AG09319 (cell line): ENCODE measurements at places on chromosomes 7 and 10.
A peak's percentile ranks its signal among the peaks of the same experiment; 100 is the strongest.

GRCh38 chr7:57308631-57309408, 141.2 kb upstream of the ZNF716 start:
- DNase-seq: no peak

DNA sequence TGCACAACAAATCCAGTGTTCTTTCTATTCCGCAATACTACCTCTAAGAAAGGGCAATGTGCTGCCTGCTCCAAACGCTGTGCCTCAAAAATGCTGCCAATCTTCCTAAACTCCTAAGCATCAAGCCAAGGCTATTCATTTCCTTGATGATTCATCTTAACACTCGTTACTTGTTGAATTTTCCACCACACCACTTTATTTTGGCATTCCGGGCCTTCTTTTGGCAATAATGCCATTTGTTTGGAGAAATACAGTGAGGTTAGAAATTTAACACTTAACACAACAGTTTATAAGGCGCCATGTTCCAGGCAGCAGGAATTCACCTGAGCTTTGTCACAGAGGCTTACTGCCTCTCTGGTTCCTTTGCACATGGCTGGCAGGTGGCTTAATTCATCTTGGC, 82.6 kb upstream of the ABCB5 start:
- no peak for DNase-seq

DNA sequence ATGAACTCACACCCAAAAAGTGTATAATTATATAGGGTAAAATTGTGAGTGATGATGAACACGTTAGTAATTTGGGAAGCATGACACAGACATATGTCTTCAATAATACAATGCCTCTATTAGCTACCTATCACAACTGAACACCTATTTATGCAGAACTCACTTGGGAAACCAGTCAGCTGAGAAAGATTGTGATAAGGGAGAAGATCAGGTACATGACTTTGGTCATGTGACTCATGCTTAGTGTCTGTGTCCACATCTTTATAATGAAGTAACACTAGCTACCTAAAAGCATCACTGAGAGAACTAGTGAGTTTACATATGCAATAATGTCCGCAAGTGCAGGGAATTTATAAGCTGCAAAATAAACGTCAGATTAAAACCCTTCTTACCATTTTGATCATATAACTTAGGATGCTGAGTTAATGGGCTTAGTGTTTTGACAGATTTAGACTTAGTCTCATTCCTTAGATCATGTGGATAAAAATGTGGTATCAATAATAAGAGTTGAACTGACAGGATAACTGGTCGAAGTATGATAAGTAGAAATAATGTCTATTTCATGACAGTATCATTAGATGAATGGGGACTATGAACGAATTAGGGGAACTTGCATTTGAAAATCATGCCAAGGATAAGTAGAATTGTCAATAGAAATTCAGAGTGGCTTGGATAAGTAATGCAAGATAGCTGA, 11.6 kb downstream of the VWDE start:
- no peak for DNase-seq

DNA sequence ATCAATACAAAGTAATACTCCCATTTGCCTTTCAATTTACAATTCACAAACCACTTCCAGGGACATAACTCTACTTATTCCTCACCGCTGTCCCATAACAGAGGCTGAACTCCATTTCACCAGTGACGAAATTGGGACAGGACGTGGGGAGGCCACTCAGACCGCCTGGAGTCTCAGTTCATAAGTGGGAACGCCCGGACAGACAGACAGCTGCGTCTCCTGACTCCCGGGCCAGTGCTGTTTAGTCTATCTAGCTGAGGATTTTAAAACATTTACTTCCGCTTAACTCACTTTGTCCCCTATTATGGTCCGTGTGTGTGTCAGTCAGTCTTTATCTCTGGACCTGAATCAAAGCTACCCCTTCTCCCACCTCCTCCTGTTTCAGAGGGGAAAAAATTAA, 67.4 kb upstream of the ZNF438 start:
- DNase-seq: no peak

GRCh38 chr10:122186816-122187810, 84.0 kb upstream of the BTBD16 start:
- no peak for DNase-seq

GRCh38 chr10:77647543-77648293, 10.1 kb upstream of the KCNMA1 start:
- no peak for DNase-seq

GRCh38 chr7:45421806-45422205, 152.4 kb upstream of the ADCY1 start:
- DNase-seq: peak; percentile 64

GRCh38 chr7:140322759-140323158, 75.6 kb downstream of the SLC37A3 start:
- DNase-seq: no peak

GRCh38 chr7:8783229-8783628, 349.8 kb downstream of the NXPH1 start:
- DNase-seq: no peak

DNA sequence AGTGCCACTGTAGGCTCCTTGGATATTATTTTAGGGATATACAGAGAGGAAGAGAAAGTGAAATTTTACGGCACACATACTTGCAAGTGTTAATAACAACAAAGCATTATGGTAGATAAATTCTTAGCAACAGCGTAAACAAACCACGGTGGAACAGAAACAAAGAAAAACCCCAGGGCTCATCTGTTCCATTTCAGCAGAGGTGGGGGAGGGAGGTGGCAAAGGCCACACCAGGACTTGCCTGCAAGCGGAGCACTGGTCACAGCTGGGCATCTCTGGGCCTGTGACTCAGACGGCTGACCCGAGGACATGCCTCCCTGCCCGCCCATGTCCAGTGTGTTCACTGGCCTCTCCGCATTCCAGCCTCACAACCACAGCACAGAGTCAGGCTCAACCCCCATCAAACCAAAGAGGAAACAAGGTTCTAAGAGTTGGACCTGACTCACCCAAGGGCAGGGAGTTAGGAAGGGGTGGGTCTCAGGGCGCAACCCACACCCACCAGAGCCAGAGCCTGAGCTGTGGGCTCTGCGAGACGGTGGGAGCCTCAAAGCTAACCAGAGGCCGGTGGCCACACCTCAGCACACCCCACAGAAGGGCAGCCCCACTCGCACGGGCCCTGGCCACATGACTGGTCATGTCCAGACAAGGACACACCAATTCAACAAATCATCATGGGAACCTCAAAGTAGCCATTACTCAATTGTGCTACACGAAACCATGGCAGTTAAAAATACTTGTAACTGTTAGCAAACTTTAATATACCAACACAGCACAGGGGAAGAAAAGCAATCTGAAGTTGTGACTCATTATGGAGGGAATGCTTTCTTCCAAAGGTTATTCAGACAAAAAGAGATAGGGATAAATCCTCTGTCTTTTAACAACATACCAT, 10.7 kb downstream of the ESYT2 start:
- peak; percentile 89 for DNase-seq

- DNase-seq: no peak
Measured at GRCh38 chr10:92829042-92829785, 19.1 kb upstream of the EXOC6 start.

- DNase-seq: no peak
Measured at GRCh38 chr7:146129296-146129695, 12.7 kb downstream of the CNTNAP2 start.

- DNase-seq: no peak
Measured at GRCh38 chr10:124676416-124677062, 67.6 kb downstream of the FAM53B start.

DNA sequence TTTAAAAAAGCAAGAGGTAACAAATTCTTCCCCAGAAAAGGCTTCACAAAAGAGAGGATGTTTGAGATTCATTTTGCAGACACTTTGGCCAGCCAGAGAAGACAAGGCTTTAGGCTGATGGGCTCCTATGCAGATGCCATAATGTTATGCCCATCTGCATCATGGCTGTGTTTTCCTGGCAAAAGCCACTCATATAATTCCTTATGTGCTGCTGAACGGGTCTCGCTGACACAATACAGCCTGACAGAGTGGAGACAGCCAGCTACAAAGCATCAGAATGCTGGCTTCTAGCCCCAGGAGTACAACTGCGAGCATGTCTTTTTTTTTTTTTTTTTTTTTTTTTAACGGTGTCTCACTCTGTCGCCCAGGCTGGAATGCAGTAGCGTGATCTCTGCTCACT, 1157.4 kb upstream of the AUTS2 start:
- DNase-seq: no peak

DNA sequence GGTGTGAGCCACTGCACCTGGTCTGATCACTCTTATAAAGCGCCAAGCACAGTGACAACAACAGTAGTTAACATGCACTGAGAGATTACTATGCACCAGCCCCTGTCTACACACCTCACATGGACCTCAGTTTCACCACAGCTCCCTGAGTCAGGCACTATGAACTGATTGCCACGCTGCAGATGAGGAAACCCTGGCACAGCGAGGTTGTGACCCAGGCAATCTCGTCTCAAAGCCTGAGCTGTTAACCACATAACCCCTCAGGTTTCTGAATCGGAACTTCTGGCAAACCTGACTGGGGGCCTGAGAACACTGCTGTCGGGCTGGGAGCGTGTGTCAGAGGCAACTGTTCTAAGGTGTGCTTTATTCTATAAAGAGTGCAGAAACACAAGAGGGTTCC, 150.8 kb downstream of the RNF216 start:
- no peak for DNase-seq

DNA sequence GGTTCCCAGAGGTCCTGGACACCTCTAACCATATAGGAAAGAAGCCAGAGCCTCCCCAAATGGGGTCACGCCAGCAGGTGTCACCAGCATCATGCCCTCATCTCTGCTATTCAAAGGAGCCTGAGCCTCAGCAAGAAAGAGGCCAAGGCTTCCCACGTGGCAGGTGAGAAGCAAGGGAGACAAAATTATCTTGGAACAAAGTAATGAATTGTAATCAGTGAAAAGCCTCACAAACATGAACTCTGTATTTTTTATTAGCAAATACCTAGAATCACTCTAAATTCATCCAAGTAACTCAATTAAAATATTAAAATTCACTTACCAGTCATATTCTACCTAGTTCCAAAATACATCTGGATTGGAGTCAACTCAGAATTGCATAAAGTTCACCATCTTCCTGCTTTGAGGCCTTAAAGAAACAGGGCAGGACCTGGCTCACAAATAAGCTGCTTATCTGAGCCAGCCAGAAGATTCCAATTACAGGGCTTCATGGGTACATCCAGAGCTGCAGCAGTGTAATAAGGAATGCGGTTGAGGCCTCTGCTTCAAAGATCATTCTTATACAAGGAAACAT, 68.7 kb downstream of the SGMS1 start:
- DNase-seq: peak; percentile 25

DNA sequence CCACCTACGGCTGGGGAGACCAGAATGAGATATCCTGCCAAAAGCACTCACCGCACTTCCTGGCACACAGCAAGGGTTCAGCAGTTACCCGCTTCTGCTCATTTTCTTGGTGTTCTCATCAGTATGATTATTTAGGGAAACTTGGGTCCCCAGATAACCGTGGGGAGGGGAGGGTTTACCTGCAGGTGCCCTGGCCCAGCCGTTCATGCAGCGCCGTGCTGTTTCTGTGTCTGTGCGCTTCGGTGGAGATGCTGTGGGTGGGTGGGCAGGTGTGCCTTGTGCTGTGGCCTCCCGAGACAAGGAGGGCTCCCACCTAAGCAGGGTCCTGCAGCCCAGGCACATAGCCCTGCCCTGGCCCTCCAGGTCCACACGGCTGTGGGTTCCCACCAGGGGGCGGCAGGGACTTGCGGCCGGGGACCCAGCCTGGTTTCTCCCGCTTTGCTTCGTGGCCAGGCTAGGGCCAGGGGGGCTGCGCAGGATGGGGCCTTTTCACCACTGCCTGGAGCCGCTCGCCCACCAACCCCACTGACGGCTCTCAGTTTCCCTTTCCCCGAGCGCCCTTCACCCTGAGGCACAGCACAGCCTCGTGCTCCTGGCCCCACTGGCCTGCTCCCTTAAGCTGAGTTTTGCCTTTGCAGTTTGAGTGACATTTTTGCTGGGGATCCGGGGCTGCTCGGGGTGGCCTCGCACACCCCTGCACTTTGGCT, 78.5 kb downstream of the LHPP start:
- no peak for DNase-seq

DNA sequence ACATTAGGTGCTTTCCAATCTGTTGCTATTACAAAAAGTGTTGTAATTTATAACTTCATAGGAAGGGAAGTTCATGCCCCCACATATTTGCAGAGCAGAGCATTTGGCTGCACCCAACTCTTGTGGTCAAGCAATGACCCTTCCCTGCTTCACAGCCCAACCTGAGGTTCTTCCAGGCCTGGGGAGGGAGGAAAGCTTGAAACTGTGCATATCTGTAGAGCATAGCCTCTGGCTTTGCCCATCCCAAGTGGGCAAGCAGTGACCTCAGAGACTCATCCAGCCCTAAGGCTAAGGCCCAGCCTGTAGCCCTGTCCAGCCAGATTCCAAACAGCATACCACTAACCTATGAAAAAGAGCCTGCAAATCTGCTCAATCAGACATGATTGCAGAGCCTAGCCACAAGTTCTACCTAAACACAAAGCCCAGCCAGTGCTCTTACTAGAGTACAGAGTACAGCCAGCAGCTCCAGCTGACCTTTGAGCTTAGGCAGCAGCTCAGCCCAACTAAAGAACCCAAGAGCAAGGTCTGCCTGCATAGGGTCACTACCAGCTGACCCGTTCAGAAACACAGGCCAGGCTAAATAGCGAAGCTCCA, 14.4 kb upstream of the GSTK1 start:
- DNase-seq: no peak

- no peak for DNase-seq
Measured at GRCh38 chr7:24290004-24290641, 6.1 kb downstream of the NPY start.

DNA sequence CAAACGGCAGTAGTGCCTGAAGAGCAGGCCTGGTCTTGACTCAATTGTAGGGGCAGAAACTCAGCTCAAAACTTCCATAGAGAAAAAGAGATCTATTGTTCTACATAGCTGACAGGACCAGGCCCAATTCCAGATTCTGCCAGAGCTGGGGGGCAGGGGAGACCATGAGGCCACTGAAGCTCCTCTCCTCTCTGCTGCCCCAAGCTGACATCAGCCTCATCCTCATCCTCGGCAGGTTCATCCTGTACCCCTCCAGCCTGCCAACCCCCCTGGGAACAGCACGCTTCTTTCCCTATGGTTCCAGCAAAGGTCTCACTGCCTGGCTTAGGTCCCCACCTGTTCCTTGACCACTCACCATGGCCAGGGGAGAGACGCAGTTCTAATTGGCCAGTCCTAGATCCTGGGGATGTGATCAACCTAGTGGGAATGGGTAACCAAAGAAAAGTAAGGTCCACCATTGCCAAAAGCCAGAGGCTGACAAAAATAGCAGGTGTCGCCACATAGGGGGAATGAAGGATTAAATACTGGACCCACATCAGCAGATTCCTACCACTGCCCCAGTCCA, 42.9 kb downstream of the CCDC3 start:
- no peak for DNase-seq

GRCh38 chr7:41880107-41880506, 177.2 kb upstream of the INHBA start:
- DNase-seq: no peak

GRCh38 chr7:140281960-140282359, 105.2 kb upstream of the KDM7A start:
- no peak for DNase-seq

GRCh38 chr7:43782768-43783555, 24.5 kb downstream of the BLVRA start:
- DNase-seq: no peak
